CD4-positive, alpha-beta memory T cell (primary cell): ENCODE measurements at places on chromosomes 6 and 20.

DNA sequence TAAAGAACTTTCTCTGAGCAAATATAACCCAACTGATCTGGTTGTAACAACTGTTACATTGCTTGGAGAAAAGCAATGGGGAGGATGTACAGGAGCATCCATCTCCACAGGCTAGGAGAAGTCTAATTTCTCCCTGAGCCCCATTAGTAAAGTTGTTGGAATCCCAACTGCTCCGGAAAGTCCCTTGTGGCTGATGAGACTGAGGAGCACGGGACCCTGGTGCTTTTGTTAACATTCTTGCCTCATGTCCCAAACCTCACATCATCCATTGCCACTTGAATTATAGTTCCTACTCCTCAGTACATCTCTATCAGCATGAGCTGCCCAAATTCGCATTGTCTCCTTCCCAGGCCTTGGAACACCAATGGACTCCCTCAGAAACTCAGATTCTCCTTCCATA, 260.6 kb upstream of the BMP2 start:
- DNase-seq = no peak

DNA sequence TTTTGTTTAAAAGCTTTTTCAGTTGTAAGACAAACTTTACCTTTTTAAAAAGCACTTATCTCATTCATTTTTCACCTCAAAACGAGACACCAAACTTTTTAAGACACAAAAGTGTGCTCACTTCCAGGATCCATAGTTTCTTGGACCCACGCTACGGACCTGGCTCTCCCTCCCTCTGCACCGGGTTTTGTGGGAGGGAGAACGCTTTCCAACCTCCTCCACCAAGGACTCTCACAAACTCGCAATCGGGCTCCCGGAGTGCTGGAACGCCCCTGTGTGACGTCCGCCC, 436 bp downstream of the CAGE1 start:
- no peak for DNase-seq

DNA sequence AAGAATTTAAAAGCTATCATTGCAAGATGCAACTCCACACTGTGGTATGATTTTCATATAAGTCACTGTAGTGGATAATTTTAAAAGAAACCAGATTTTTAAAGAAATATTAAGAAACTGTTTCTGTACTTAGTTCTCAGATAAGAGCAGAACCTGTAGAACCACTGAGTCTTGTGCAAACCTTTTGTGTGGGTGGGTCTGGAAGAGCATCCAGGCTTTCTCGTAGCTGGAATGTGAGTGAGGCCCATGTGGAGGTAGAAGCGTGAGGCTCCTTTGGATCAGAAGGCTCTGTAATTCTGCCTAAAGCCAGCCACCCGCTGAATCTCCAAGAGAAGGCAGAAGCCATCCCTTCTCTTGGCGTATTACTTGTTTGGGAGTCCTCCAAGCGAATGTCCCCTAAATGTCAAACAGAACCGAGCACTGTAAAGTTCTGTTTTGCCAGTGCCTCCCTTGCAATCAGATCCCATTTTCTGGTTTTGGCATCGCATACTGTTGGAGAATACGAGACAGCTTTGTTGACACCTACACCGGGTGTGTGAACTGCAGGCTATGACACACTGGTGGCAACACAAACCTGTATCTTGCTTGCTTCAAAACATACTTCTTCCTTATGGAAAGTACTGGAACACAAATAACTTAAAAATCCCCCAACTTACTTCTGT, 188.7 kb downstream of the FOXC1 start:
- no peak for DNase-seq

- DNase-seq = no peak
Measured at GRCh38 chr6:52125139-52125538, 37.7 kb upstream of the PKHD1 start.

DNA sequence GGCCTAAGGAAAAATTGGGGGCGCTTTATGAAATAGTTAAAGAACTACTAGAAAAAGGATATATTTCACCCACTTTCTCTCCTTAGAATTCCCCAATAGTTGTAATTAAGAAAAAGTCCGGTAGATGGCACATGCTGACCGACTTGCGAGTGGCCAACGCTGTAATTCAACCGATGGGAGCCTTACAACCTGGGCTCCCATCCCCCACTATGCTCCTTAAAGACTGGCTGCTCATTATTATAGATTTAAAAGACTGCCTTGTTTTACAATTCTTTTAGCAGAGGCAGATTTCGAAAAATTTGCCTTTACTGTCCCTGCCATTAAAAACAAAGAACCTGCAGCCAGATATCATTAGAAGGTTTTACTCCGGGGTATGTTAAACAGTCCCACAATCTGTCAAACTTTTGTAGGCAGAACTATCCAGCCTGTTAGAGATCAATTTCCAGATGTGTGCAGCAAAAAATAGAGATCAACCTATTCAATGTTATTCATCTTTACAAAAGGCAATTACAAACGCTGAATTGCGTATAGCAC, 58.5 kb upstream of the PRSS16 start:
- DNase-seq = peak; percentile 55

DNA sequence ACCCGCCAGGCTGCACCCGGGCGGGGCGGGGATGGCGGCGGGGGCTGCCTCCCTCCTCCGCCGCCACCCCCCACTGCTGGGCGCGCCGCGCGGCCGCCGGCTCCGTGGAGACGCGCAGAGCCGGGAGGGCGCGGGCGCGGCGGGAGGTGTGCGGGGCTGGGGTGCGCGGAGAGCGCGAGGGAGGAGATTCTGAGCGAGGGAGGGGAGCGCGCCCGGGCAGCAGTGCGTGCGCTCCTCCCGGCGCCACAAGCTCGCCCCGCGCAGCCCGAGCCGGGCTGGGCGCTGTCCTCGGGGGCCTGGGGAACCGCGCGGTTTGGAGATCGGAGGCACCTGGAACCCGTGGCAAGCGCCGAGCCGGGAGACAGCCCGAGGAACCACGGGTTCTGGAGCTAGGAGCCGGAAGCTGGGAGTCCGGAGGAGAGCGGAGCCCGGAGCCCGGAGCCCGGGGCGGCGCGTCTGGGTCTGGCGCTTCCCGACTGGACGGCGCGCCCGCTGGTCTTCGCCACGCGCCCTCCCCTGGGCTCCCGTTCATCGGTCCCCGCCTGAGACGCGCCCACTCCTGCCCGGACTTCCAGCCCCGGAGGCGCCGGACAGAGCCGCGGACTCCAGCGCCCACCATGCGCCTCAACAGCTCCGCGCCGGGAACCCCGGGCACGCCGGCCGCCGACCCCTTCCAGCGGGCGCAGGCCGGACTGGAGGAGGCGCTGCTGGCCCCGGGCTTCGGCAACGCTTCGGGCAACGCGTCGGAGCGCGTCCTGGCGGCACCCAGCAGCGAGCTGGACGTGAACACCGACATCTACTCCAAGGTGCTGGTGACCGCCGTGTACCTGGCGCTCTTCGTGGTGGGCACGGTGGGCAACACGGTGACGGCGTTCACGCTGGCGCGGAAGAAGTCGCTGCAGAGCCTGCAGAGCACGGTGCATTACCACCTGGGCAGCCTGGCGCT, at the start of gene NTSR1:
NTSR1 (plus strand) TSS at position 246 of the 946 bp plus-strand sequence; CDS start at position 618, 372 bp downstream.
- DNase-seq = no peak

- no peak for DNase-seq
Measured at GRCh38 chr6:159871241-159871640, 19.5 kb upstream of the MAS1 start.

DNA sequence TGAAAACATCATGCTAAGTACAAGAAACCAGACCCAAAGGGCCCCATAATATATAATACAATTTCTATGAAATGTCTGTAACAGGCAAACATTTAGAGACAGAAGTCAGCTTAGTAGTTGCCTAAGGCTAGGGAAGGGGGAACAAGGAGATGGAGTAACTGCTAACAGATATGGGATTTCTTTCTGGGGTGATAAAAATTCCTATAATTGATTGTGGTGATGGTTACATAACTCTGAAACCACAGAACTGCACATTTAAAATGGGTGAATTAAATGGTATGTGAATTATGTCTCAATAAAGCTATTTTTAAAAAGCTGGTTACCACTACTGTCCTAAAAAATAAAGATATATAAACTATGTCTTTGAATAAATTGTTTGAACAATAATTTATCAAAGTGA, 3.2 kb downstream of the CEP162 start:
- no peak for DNase-seq

GRCh38 chr6:109720311-109720710, 29.2 kb downstream of the FIG4 start:
- DNase-seq = no peak

DNA sequence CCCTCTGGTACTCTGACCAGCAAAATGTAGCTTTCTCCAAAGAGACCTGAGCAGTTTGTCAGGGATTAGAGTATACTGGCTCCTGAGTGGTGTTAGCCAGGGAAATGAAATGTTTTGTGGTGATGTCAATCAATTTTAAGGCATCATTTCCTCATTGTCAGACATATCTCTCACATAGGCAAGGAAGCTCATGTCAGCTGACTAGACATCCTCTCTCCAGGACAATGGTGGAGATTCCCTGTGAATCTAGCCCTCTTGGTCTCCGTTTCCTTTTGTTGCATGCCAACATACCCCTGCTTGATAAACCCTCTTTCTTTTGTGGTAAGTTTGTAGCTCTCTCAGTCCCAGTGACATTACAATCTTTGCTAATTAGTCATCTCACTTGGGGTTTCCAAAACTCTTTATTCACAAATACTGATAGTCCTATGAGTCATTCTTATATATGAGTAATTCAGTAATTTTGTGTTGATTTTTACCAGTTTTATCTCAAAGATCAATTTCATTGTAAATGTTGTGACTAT, 135.6 kb upstream of the PTPRK start:
- no peak for DNase-seq

GRCh38 chr20:31708736-31709534, 13.7 kb downstream of the BCL2L1 start:
- DNase-seq = no peak

DNA sequence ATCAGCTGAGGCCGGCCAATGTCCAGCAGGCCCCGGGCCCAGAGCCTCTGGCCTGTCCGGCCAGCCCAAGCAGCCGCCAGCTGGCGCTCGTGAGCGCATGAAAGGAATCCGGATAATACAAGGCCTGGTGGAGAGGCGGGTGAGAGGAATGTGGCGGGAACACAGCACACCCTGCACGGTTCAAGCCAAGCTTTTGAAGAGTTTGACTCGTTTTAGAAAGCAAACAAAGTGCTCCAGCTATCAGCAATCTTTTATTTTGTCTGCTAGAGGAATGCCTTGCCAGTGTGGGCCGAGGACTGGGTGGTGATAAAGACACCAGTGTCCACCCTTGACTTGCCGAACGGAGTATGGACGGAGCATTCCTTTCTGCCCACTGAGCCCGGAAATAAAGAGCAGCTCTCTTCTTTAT, 9.3 kb upstream of the NEDD9 start:
- no peak for DNase-seq

GRCh38 chr20:7748624-7749023, 191.6 kb downstream of the HAO1 start:
- DNase-seq = no peak

DNA sequence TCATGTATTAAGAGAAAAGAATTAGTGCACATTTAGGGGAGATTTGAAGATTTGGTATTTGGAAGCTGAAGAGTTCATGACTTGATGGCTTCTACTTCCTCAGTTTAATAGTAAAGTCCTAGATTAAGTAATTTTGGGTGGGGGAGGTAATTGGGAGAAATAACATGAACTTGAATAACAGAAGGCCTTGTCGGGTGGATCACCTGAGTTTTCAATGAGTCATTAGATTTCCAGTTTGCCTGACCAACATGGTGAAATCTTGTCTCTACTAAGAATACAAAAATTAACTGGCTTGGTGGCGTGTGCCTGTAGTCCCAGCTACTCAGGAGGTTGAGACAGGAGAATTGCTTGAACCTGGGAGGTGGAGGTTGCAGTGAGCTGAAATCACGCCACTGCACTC, 181.0 kb downstream of the GJA1 start:
- DNase-seq = no peak

GRCh38 chr6:87237804-87238203, 82.4 kb downstream of the ZNF292 start:
- no peak for DNase-seq

GRCh38 chr20:46468508-46468907, 44.9 kb downstream of the ZNF334 start:
- no peak for DNase-seq

GRCh38 chr6:11282245-11282644, 49.8 kb upstream of the NEDD9 start:
- DNase-seq = no peak

GRCh38 chr6:121426686-121427085, 8.8 kb upstream of the GJA1 start:
- DNase-seq = no peak

- no peak for DNase-seq
Measured at GRCh38 chr6:140018588-140018987, 644.1 kb upstream of the CITED2 start.

GRCh38 chr6:35359346-35359743, 17.0 kb downstream of the PPARD start:
- DNase-seq = no peak

DNA sequence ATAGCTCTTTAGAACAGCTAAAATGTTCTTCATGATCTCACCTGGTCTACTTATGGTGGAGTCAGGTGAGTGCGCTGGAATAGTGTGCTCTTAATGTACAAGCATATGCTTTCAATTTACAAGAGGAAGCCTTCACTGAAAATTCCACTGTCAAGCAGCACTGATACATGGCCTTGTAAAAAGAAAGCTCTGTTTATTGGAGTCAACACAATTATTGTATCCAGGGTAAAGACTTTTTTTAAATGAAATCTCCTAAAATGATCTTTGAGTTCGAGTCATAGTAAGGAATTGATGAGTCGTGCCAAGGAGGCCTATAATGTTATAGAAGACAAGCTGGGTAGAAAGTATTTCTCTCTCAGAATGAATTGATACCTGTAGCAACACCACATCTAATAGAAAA, 41.6 kb upstream of the CARMIL1 start:
- no peak for DNase-seq

DNA sequence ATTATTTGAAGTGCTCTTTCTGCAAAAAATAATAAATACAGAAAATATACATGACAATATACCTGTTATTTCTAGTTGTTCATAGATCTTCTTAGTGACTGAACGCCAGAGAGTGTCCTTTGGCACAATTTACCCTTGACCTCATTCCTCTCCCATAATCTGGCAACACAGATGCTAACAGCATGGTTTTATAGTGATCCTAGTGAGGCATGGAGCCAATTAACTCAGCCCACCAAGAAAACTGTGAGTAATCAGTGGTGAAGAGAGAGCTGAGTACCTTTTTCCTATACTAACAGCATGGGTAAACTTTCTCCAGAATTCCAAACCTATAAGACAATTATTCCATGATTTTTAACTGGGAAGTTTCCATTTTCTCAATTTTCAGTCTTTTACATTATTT, 61.0 kb downstream of the VGLL2 start:
- DNase-seq = no peak
